Osteoblast (primary cell): ENCODE measurements at places on chromosomes 2 and 18. TPM values are rescaled to one million over a fixed set of nuclear protein-coding genes. Genes with fewer than 3 reads are reported as not detected.

The CGREF1 gene
- total RNA-seq = 6.8 and 14.5 TPM in 2 replicates

The KIAA2012 gene
- under 0.01 TPM in 1 of 2 replicates, not detected in the other for total RNA-seq

The CHRND gene
- total RNA-seq = not detected in 2 replicates

The INO80D gene
- 9.0 and 10.6 TPM in 2 replicates for total RNA-seq

The PCARE gene
- not detected in 2 replicates for total RNA-seq

The SLC8A1 gene
- 77.2 and 82.9 TPM in 2 replicates for total RNA-seq

The NYAP2 gene
- under 0.01 TPM in 1 of 2 replicates, not detected in the other for total RNA-seq

The C1GALT1C1L gene
- 0.72 and 1.2 TPM in 2 replicates for total RNA-seq

The TFCP2L1 gene
- under 0.01 TPM in 1 of 2 replicates, not detected in the other for total RNA-seq

The GKN2 gene
- not detected in 2 replicates for total RNA-seq

The C2orf66 gene
- under 0.01 and 0.36 TPM in 2 replicates for total RNA-seq
